Stimulated activated CD4-positive, alpha-beta T cell treated with anti-CD3 and anti-CD28 coated beads, TNF-alpha, amount 100 ng/mL, for 4 hours (primary cell): ENCODE measurements at places on chromosomes 16 and 17.

DNA sequence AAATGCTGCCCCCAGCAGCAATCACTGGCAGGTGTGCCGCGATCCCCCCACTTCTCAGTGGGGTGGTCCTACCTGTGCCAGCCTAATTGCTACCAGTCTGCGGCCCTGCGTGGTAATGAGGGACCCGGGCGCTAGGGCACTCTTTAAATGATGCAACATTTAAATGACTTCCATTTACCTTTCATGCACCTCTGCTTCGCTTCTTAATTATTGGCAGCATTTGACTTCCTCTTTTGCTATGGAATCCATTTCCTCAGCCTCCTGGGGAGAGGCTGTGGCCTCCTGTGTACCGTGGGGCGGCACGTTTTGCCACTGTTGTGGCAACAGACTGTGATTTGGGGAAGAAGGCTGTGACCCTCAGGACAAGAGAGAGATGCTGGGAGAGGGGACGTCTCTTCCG is 86.1 kb downstream of the RPA1 start:
- DNase-seq = no peak

DNA sequence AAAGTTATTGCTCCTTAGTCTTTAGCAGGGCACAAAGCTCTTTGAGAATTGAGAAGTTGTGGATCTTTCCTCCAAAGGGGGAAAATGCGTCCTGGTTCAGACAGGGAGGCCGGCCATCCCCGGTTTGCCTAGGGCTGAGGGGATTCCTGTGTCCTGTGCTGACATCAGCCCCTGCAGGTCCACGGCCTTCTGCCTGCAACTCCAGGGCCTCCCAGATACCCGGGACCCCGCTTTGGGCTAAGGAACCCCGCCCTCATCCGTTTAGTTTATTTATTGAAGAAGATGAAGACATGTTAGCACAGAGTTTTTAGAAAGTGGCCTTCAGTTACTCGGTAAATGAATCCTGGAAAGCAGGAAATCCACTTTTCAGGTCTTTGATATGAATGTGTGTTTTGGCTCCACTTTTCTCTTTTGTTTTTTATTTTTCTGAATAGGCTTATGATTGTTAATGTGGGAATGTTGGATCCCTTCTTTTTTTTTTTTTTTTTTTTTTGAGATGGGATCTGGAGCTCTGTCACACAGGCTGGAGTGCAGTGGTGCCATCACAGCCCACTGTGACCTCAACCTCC is 65.6 kb downstream of the CRISPLD2 start:
- no peak for DNase-seq

DNA sequence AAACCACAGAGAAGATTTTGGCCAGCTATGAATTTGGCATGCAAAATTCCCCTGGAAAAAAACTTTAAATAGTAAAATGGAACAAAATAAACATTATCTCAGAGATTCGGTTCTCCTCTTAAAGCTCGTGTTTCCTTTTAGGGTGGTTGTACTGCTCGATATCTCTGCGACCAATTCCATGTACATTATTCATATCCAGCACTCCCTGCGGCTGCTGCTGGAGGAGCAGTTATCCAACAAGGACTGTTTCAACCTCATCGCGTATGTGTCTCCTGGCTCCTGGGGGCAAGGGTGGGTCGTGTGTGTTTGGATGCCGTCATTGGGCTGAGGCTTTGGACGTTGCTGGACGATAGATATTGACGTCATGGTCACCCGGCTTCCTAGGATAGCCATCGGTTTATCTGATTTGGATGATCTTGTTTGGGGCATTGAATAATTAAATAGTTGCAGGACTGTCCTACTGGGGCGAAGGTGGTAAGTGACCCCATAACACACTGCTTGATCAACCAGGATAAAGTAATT is 33.8 kb downstream of the VWA3A start:
- no peak for DNase-seq

GRCh38 chr16:12267491-12267890 is 291.0 kb downstream of the SNX29 start:
- no peak for DNase-seq

GRCh38 chr17:65609286-65609685 is 47.8 kb upstream of the AXIN2 start:
- DNase-seq = no peak

- DNase-seq = no peak
Observed at GRCh38 chr16:68685685-68686478, 40.8 kb downstream of the CDH3 start.

DNA sequence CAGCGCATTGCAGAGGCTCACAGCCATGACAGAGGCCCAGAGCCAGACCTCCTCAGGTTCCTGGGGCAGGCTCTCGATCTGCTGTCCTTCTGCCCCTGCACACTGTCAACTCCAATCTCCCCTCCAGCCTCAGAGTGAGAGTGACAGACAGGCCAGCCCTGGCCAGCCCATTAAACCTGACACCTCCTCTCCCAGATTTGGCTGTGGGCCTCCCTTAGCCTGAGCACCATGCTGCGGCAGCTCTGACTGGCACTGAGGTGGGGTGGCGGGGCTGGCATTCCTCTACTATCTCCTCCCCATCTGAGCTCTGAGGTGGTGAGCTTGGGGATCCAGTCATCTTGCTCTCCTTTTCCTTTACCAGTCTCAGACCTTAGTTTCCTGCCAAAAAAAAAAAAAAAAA is 15.5 kb upstream of the C1QL1 start:
- DNase-seq = no peak

GRCh38 chr16:72561-73548 is at the start of gene RHBDF1:
RHBDF1 (minus strand) TSS chr16:72631; CDS start chr16:65015, 7,616 bp downstream.
- DNase-seq = no peak

GRCh38 chr17:36545077-36545464 is 352 bp downstream of the GGNBP2 start:
- no peak for DNase-seq

DNA sequence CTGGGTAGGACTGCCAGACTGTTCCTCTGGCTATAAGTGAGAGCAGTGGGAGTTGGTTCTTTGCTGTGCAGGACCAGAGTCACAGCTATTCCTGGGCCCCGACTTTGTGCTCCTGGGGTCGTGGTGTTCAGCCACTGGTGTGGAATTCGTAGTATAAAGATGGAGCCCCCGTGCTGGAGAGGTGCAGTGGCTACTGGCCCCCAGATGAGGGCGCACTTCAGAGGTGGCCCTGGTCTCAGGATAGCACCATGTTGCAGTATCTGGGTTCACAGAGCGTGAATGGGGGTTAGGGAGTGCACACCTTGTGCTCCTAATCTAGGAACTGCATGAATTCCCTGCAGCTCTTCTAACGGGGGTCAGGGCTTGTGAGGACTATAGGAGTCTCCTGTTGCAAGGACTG is 21.1 kb downstream of the TANC2 start:
- DNase-seq = no peak

- DNase-seq = no peak
Observed at GRCh38 chr17:55155856-55156560, 108.8 kb upstream of the HLF start.

- no peak for DNase-seq
Observed at GRCh38 chr16:81842564-81843242, 63.6 kb downstream of the PLCG2 start.

DNA sequence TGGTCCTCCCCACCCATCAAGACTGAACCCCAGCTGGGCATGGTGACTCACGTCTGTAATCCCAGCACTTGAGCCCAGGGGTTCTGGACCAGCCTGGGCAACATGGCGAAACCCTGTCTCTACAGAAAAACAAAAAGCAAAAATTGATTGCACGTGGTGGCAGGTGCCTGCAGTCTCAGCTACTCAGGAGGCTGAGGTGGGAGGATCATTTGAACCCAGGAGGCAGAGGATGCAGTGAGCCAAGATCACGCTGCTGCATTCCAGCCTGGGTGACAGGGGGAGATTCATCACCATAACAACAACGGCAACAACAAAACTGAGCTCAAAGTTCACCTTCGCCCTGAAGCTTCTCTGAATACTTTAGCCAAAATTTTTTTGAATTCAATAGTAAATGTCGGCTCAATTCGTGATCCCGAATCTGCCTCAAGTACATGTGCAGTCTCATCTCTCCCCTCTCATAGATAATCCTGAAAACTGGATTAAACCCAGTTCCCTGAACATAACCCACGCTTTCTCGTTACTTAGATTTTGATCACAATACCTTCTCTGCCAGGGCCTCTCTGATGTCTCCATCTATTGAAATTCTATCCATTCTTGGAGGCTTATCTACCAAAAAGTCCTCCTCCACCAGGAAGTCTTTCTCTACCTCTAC is 13.5 kb upstream of the MYH10 start:
- no peak for DNase-seq

- DNase-seq = no peak
Observed at GRCh38 chr16:19105891-19106624, 7.7 kb upstream of the ITPRIPL2 start.

DNA sequence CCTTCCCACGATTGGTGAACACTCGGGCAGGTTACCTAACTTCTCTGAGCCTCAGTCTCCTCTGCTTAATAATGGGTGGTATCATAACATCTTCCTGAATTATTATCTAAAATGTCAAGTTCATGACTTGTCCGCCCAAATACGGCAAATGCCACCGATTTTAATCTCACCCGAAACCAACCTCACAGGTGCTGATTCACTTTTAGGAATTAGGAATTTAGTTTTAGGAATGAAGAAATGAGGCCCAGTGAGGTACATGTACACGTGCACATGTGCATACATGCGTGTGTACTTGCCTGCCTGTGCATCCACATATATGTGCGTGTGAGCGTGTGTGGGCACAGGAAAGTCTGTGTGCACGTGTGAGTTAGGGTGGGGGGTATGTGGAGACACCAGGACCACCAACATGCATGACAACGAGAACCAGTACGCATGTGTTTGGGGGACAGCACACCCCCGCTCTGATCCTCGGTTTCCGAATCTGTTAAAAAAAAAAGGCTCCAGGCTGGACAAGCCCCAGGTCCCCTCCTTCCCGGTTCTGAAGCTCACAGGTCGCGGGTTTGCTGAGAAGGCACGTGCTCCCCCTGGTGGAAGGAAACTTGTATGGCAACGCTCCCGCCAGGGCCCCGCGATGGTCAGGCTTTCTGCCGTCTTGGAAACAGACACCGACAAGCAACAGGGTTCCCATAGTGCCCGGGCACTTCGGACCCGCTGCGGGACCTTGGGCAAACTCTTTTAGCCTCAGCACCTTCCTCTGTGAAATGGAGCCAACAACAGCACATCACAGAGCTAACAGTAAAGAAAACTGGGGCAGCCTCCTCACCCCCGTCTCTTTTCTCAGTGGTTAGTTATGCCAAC is 219.2 kb downstream of the RBFOX3 start:
- peak; percentile 47 for DNase-seq

- no peak for DNase-seq
Observed at GRCh38 chr17:58535431-58535830, 21.0 kb upstream of the MTMR4 start.

- DNase-seq = no peak
Observed at GRCh38 chr16:79673635-79674034, 73.1 kb upstream of the MAF start.

- DNase-seq = no peak
Observed at GRCh38 chr17:74290340-74290739, 16.3 kb downstream of the DNAI2 start.

DNA sequence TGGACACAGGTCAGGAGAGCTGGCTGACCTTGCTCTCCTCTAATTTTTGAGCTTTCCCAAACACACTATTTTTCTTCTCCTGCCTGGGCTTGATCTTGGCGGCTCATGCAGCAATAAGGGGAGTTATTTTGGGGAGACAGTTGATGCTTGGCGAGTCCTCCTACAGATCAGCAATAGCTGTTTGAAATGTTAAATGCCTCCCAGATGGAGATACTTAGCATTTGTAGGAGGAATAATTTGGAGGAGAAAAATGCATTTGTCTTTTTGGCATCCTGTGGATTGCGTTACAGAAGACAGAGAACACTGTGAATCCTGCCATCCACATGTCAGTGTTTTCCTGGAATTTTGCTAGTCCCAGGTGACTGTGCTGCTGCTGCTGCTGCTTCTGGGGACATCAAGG is 328.0 kb upstream of the XYLT1 start:
- no peak for DNase-seq

GRCh38 chr16:52237823-52238222 is 309.1 kb downstream of the TOX3 start:
- DNase-seq = no peak

GRCh38 chr16:15682105-15682570 is 32.1 kb downstream of the NDE1 start:
- no peak for DNase-seq

DNA sequence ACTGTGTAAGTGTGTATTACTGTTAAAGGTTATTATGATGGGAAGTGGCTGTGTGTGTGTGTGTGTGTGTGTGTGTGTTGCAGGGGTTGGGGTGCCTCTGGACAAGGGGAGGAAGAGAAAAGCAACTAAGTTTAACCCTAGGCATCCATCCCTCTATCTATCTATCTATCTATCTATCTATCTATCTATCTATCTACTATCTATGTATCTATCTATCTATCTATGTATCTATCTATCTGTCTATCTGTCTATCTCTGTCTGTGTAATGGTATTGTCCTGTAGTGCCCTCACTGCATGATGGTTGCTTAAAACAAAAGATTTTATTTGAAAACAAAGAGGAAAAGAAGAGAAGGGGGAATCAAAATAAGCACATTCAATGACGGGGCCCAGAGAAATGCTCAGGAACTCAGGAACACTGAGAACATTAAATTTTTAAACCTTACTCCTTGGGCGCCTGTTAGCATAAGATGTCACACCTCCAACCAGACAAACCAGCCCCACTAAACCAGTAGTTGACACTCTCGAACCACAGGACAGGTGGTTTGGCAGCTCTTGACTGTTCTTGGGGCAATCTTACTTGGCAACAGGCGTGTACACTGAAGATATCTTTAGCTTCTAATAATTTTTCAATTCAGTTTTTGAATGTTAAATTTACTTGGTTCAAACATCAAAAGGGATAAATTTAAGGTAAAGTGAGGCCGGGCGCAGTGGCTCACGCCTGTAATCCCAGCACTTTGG is 5.1 kb upstream of the RPL26 start:
- no peak for DNase-seq

GRCh38 chr16:85752511-85753420 is 1.9 kb upstream of the C16orf74 start:
- no peak for DNase-seq

- no peak for DNase-seq
Observed at GRCh38 chr16:57640612-57641011, 12.2 kb downstream of the ADGRG1 start.

- peak; percentile 26 for DNase-seq
Observed at GRCh38 chr16:80027007-80027965, 426.7 kb upstream of the MAF start.

DNA sequence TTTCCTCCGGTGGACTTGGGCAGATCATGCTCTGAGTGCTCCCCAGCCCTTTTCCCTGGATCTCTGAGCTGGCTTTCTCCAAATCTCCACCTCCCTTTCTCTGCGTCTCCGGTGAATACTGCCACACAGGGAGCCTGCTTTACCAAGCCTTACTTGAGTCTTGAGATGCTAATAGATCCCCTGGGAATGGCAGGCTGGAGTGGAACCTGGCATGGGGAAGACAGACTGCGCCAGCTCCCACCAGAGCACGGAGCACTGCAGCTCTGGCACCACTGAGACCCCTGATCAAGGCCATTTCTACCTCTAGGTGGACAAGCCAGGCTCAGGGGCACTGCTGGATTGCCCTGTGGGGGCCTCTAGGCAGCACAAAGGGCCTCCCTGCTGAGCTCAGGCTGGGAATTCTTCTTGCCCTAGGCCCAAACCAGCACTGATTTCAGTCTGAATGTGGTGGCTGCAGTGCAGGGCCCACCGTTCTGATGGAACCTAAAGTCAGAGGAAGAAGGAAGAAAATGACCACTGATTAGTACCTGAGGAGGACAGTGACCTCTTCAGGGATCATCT is 74.3 kb upstream of the CRHR1 start:
- no peak for DNase-seq

GRCh38 chr17:80465327-80465974 is 11.0 kb downstream of the NPTX1 start:
- DNase-seq = no peak
